ENCODE measurements at places on chromosomes 1 and 21. TPM values are rescaled to one million over a fixed set of nuclear protein-coding genes. Genes with fewer than 3 reads are reported as not detected.

- H3K4me1 ChIP-seq = no peaks in the 10 kb centered on the region
- H3K36me3 ChIP-seq = no peaks in the 10 kb centered on the region
- no peak overlapping the region for H3K4me3 ChIP-seq
- no peaks in the 10 kb centered on the region for H3K27me3 ChIP-seq
Observed at GRCh38 chr1:4786055-4786454, 131.6 kb downstream of the AJAP1 start.

The LRRC8C gene
- total RNA-seq = 7.8 TPM

The SPRR5 gene
- total RNA-seq = not detected

DNA sequence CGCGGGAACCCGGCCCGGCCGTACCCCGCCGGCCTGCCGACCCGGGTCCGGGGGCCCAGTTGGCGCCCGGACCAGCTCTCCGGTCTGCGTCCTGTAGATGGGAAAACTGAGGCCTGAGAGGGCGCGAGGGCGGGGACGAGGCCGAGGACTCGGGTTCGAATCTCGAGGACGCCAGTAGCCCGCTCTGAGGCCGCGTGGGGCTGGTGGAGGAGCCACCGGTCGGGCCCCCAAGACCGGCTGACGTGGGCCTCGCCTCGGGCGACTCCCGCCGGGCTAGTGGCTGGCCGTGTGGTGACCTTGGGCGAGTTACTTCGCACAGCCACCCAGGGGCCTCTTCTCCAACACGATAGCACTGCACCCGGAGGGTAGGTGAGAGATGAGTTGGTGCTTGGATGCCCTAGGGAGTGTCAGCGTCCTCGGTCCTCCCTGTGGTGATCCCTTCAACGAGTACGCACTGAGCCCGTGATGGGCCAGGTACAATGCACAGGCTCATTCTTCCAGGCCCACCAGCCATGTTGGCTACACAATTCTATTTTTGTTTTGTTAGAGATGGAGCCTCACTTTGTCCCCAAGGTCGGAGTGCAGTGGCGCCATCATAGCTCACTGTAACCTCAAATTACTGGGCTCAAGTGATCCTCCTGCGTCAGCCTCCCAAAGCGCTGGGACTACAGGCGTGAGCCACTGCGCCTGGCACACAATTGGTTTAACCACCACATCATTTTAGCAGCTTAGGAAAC is 404 bp upstream of the SCMH1 start:
- H3K27me3 ChIP-seq = no peaks in the 10 kb centered on the region
- H3K27ac ChIP-seq = peak overlapping the region; percentile 99
- H3K4me3 ChIP-seq = peak overlapping the region; percentile 73
- DNase-seq = peak; percentile 70
- H3K36me3 ChIP-seq = no peaks in the 10 kb centered on the region
- H3K4me1 ChIP-seq = peaks cover 79% of the 10 kb centered on the region

- no peak overlapping the region for H3K27ac ChIP-seq
- no peaks in the 10 kb centered on the region for H3K4me1 ChIP-seq
- H3K4me3 ChIP-seq = no peak overlapping the region
- no peaks in the 10 kb centered on the region for H3K36me3 ChIP-seq
- no peak for DNase-seq
Observed at GRCh38 chr1:34128186-34128889, 36.7 kb downstream of the CSMD2 start.

The NECTIN4 gene
- total RNA-seq = not detected

The FOXD2 gene
- not detected for total RNA-seq

GRCh38 chr1:179996099-179996498 is 41.5 kb downstream of the CEP350 start:
- no peaks in the 10 kb centered on the region for H3K27me3 ChIP-seq
- H3K4me3 ChIP-seq = no peak overlapping the region
- H3K27ac ChIP-seq = no peak overlapping the region
- no peak for DNase-seq
- H3K36me3 ChIP-seq = peaks cover 61% of the 10 kb centered on the region

GRCh38 chr1:155120253-155120652 is 7.4 kb upstream of the EFNA1 start:
- H3K4me1 ChIP-seq = no peaks in the 10 kb centered on the region
- no peaks in the 10 kb centered on the region for H3K36me3 ChIP-seq
- no peak overlapping the region for H3K4me3 ChIP-seq
- H3K27ac ChIP-seq = no peak overlapping the region
- DNase-seq = no peak

The ZNF648 gene
- not detected for total RNA-seq

DNA sequence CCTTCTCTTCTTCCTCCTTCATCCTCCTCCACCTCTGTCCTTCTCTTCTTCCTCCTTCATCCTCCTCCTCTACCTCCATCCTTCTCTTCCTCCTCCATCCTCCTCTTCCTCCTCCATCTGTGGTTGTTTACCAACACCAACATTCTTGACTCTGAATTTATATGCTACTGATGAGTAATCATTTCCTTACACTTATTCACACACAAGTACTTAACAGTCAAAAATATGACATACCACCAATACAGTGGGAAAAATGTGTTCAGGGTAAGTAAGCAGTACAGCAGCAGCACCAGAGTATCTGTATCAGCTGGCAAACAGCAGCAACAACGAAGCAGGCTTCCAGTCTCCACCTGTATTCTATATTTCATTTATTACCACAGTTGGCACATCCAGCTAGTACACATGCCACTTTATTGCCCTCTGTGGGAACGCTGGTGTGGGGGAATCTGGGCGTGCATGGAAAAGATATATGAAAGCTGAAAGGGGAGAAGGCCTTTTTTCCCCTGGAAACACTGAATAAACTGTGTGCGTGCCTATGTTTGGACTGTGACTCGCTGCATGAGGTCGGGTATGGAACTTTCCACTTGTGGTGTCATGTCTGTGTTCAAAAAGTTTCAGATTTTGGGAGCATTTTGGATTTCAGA is 16.0 kb downstream of the ADSS2 start:
- H3K27me3 ChIP-seq = no peaks in the 10 kb centered on the region
- H3K27ac ChIP-seq = no peak overlapping the region
- no peak overlapping the region for H3K4me3 ChIP-seq
- DNase-seq = no peak

- no peak for DNase-seq
- no peaks in the 10 kb centered on the region for H3K27me3 ChIP-seq
- H3K27ac ChIP-seq = no peak overlapping the region
- H3K4me3 ChIP-seq = no peak overlapping the region
- no peaks in the 10 kb centered on the region for H3K4me1 ChIP-seq
Observed at GRCh38 chr1:64906447-64906846, 59.9 kb downstream of the JAK1 start.

DNA sequence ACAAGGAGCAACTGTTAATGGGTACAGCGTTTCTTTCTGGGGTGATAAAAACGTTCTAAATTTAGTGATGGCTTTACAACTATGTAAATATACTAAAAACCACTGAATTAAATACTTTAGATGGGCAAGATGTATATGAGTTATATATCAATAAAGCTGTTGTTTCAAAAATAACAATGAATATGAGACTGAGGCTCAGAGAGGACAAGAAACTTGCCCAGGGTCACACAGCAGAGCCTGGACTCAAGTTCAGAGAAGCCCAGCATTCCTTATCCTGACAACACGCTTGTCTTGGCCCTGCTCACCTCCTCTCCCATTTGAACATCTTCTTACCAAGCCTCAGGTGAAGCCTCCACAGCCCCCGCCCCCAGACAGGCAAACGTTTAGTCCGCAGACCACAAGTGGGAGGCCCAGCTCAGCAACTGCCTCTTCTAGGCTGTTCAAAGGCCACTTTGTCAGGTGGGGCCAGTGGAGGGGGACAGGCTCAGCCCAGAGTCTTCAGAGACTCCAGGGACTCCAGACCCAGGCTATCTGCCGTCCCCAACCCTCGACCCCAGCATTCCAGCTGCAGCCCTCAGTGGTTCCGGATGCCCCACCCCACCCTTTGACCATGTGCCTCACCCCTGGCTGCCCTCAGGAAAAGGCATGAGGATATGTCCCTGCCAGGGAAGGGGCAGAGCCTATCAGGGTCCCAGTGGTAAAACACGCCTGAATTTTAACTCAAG is 17.9 kb downstream of the SDC3 start:
- no peak for DNase-seq
- H3K27me3 ChIP-seq = no peaks in the 10 kb centered on the region
- H3K27ac ChIP-seq = peak overlapping the region; percentile 92
- H3K36me3 ChIP-seq = no peaks in the 10 kb centered on the region

The B3GALT5 gene
- total RNA-seq = 1.2 TPM

DNA sequence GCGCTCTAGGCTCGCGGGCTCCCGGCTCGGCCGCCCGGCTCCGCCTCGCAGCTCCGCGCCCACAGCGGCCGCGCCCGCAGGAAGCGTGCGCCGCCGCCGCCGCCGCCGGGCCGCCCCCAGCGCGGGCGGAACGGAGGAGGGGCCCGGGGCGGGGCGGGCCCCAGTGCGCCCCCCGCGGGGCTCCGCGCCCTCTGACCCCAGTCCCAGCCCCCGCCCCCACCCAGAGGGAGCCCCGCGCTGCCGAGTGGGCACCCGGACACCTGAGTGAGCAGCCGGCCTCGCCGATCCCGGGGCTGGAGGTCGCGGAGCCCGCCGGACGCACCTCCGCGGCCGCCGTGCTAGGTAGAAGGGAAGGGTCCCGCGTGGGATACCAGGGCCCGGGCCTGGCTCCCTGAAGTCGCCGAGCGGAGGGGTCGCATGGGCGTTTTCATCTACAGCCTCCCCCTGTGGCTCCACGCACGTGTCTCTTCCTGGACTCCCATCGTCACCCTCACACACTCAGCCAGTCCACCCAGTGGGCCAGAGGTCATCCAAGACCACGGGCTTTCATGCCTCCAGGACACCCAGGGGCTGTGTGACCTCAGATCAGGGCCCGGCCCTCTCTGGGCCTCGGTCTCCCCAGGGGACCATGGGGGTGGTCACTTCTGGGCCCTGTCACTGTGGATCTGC is at the start of gene SDC3:
Gene SDC3 (minus strand): TSS at position 63 of the 669 bp plus-strand sequence. CDS start 172 bp downstream, outside the sequence.
- H3K27ac ChIP-seq = peak within 1 kb of the TSS; percentile 82
- no peaks in the 10 kb centered on the region for H3K27me3 ChIP-seq
- DNase-seq = peak; percentile 77
- H3K36me3 ChIP-seq = no peaks in the 10 kb centered on the region
- H3K4me3 ChIP-seq = peak within 1 kb of the TSS; percentile 76

DNA sequence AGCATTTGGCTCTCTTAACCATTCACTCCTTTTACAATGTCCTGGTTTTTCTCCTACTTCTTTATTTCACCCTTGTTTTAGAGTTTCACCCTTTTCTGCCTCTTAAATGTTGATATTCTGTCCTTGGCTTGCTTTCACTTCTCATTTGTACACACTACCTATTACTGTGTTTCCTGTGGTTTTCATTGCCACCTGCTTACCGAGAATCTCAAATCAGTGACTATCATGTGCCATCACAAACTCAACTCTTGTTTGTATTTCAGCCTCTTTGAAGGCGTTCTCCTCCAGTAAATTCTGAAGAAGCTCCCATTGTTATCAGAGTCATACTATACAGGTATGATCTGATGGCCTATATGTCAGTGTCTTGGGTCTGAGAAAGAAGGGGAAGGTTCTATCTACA is 65.7 kb downstream of the NPHS2 start:
- H3K27ac ChIP-seq = no peak overlapping the region
- no peak for DNase-seq
- H3K36me3 ChIP-seq = no peaks in the 10 kb centered on the region
- no peaks in the 10 kb centered on the region for H3K27me3 ChIP-seq
- H3K4me1 ChIP-seq = no peaks in the 10 kb centered on the region
- no peak overlapping the region for H3K4me3 ChIP-seq

GRCh38 chr1:220184506-220184905 is 87.7 kb downstream of the RAB3GAP2 start:
- H3K27ac ChIP-seq = no peak overlapping the region
- no peak overlapping the region for H3K4me3 ChIP-seq
- no peaks in the 10 kb centered on the region for H3K4me1 ChIP-seq
- H3K36me3 ChIP-seq = no peaks in the 10 kb centered on the region

GRCh38 chr1:32507021-32507420 is 32.2 kb upstream of the ZBTB8A start:
- no peaks in the 10 kb centered on the region for H3K36me3 ChIP-seq
- H3K4me1 ChIP-seq = no peaks in the 10 kb centered on the region
- H3K27me3 ChIP-seq = no peaks in the 10 kb centered on the region
- no peak for DNase-seq
- no peak overlapping the region for H3K4me3 ChIP-seq

The TPTE gene
- not detected for total RNA-seq

DNA sequence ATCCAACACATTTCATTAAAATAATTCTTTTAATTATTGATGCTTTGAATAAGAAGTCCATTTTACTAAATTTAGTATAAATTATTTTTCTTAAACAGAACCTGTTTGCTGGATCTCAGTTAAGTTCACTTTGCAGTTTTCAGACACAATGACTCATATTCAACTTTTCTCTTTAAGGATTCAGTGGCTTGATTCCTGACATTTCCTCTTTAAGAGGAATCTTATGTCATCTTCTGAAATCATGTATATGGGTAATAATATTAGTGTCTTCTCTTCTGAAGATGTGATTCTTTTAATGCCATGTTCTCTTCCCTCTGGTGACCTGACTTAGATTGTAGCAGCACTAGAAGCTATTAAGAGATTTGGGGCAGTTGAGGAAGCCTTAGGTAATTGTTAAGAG is 12.6 kb downstream of the CREG1 start:
- H3K27me3 ChIP-seq = no peaks in the 10 kb centered on the region
- no peak overlapping the region for H3K27ac ChIP-seq
- no peaks in the 10 kb centered on the region for H3K36me3 ChIP-seq
- H3K4me3 ChIP-seq = no peak overlapping the region
- DNase-seq = no peak

GRCh38 chr1:227958617-227959324 is 11.0 kb upstream of the WNT9A start:
- H3K4me3 ChIP-seq = no peak overlapping the region
- peak; percentile 47 for DNase-seq
- peaks cover 28% of the 10 kb centered on the region for H3K27me3 ChIP-seq
- H3K4me1 ChIP-seq = no peaks in the 10 kb centered on the region
- H3K36me3 ChIP-seq = no peaks in the 10 kb centered on the region

The NEXN gene
- total RNA-seq = 83.6 TPM

GRCh38 chr1:214658785-214659184 is 55.8 kb downstream of the CENPF start:
- no peak for DNase-seq
- H3K27me3 ChIP-seq = no peaks in the 10 kb centered on the region
- no peak overlapping the region for H3K4me3 ChIP-seq

- no peak overlapping the region for H3K27ac ChIP-seq
- no peaks in the 10 kb centered on the region for H3K27me3 ChIP-seq
Observed at GRCh38 chr21:33974513-33975468, 59.2 kb upstream of the ATP5PO start.

The CD101 gene
- total RNA-seq = 0.95 TPM

The ANKRD45 gene
- total RNA-seq = 0.71 TPM

GRCh38 chr1:45815667-45816458 is 12.5 kb downstream of the MAST2 start:
- no peak overlapping the region for H3K4me3 ChIP-seq
- no peak for DNase-seq
- no peaks in the 10 kb centered on the region for H3K4me1 ChIP-seq
- no peaks in the 10 kb centered on the region for H3K27me3 ChIP-seq
- H3K36me3 ChIP-seq = peaks cover 16% of the 10 kb centered on the region

- H3K4me1 ChIP-seq = peaks cover 12% of the 10 kb centered on the region
- peaks cover 59% of the 10 kb centered on the region for H3K36me3 ChIP-seq
- H3K4me3 ChIP-seq = no peak overlapping the region
- H3K27me3 ChIP-seq = no peaks in the 10 kb centered on the region
Observed at GRCh38 chr1:26477446-26478152, 5.4 kb downstream of the HMGN2 start.

- H3K27me3 ChIP-seq = no peaks in the 10 kb centered on the region
- H3K4me3 ChIP-seq = no peak overlapping the region
- H3K36me3 ChIP-seq = peaks cover 12% of the 10 kb centered on the region
- DNase-seq = no peak
- no peak overlapping the region for H3K27ac ChIP-seq
- H3K4me1 ChIP-seq = no peaks in the 10 kb centered on the region
Observed at GRCh38 chr1:168199056-168199455, 20.3 kb downstream of the TIPRL start.
